Vagina (tissue), 2 donors: ENCODE measurements at places on chromosomes 4 and X.

DNA sequence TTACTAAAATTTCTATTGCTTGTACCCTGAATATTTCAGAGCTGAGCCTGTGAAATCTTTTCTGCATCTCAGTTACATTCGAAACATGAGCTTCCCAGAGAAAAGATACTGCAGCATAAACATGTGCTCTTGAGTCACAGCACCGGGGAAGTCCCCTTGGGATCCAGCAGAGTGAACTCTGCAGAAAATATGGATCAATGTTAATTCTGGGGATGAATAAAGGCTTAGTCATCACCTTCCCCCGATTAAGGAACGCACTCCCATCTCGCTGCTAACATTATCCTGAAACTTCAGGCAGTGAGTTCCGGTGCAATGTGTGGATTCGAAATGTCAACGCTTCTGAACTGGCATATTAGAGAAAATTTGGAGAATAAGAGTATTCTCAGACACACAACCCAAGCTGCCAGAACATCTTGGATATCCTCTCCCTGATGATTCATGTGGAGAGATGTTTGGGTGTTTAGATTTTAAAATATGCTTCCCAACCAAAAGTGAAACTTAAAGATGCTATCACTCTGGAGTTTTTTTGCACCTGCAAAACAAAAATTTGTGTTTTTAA, 90.8 kb downstream of the IRF2 start:
- no peak for DNase-seq

- DNase-seq = no peak
These were observed 10.8 kb upstream of the PHKA2 start for GRCh38 chrX:18994713-18995112.

DNA sequence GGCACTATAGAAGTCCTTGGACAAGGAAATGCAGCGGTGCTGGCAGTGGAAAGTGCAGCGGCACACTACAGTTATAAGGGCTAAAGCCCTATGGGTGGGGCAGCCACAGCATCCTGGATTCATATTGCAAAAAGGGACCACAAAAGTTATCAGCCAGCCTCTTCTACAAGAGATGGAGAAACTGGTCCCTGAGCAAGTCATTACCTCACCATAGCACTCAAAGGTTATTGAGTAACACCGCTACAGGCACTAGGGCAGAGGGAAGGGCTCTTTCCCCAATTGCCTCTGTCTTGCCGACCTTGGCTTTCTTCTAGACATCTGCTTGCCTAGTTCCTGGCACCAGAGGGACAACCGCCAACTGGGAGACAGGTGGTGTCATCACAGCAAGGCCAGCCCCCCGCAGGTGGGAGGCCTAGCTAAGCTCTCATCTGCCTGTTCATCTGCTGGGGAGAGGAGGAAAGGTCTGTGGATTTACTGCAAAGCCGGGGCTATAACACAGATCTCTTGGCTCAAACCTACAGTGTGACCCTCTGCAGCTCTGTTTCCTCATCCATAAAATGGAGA, 600.0 kb downstream of the BCOR start:
- no peak for DNase-seq

- no peak for DNase-seq
These were observed 1.0 kb upstream of the TLR1 start for GRCh38 chr4:38805530-38806145.
